ENCODE measurements at places on chromosomes 1 and 21.

DNA sequence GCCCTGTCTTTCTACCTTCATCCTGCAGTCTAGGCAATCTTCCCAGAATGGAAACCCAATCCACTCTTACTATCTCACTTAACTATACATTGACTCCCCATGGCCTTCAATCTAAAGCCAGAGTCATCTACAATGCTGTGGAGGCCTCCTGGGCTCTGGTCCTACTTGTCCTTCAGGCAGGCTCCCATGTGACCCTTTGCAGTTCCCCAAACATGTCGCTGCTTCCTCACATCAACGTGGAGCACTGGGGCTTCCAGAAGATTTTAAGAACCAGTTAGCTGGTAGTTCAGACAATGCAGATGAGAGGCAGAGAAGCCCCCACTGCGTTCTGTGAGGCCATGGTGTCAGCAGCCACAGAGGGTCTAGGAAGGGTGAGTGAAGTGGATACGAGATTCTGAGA, 18.6 kb downstream of the LYPD8 start:
- H3K4me3 ChIP-seq: no peak overlapping the region
- H3K27ac ChIP-seq: no peak overlapping the region
- H3K4me1 ChIP-seq: no peaks in the 10 kb centered on the region

DNA sequence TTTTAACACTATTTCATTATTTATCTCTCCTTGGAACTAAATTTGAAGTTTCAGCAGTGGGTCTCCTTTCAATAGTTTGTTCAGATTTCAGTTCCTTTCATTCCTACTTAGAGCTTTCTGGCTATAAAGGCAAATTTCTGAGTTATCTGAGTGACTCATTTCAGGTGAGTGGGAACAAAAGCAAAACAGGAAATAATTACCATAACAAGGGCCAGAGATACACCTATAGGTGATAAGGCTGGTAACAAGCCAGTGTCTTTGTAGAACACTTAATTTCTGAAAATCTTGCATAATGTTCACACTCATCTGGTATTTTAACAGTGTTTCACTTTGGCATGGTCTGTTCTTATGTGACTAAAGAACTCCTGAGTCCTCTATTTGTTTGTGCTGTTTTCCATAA, 64.5 kb upstream of the PRRC2C start:
- peak overlapping the region; percentile 5 for H3K27ac ChIP-seq
- H3K36me3 ChIP-seq: no peaks in the 10 kb centered on the region
- H3K4me1 ChIP-seq: peaks cover 4% of the 10 kb centered on the region
- H3K27me3 ChIP-seq: no peaks in the 10 kb centered on the region

GRCh38 chr1:203286161-203286984, 18.9 kb upstream of the BTG2 start:
- H3K4me3 ChIP-seq: no peak overlapping the region
- peak overlapping the region; percentile 99 for H3K27ac ChIP-seq
- no peaks in the 10 kb centered on the region for H3K36me3 ChIP-seq
- no peak for DNase-seq
- H3K4me1 ChIP-seq: peaks cover 44% of the 10 kb centered on the region

DNA sequence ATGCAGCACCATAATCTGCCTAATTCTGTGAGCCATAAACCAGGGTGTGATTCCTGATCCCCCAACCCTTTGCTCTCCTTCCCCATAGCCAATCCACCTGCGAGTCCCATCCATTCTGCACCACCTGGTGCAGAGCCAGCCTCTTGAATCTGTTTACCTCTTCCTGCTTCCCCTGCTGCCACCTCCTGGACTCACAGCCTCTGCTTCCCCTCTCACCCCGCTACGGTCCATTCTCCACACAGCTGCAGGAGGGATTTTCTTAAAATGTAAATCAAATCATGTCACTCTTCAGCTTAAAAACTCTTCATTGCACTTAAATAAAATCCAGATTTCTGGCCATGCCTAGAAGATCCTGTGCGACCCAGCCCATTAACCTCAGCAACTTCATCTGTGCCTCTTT, 186.7 kb downstream of the FOXD2 start:
- DNase-seq: no peak
- H3K36me3 ChIP-seq: no peaks in the 10 kb centered on the region
- H3K27me3 ChIP-seq: no peaks in the 10 kb centered on the region

DNA sequence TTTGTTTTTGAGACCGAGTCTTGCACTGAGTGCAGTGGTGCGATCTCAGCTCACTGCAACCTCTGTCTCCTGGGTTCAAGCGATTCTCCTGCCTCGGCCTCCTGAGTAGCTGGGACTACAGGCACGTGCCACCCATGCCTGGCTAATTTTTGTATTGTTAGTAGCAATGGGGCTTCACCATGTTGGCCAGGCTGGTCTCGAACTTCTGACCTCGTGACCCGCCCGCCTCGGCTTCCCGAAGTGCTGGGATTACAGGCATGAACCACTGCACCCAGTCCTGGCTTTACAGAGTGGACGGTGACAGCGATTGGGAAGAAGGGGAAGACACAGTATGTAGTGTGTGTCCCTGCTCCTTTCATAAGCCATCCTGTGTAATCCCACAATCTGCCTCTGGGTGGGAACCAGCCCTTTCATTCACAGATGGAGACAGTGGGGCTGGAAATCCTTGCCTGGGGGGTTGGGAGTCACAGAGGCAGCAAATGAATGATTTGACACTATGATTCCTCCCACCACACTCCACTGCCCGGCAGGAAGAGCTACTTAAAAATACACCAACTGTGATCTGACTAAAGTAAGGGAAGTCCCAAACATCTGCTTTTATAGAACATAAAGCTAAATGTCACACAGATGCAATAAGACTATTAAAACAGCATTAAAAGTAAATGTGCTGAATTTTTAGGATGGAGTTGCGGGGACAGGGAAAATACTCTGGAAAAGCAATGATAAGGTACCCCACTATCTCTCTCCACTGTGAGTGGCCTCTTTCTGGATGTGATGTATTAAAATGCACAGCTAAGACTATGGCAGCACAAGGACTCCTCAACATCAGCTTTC, 4.5 kb downstream of the PARP1 start:
- no peak for DNase-seq
- peaks cover 42% of the 10 kb centered on the region for H3K36me3 ChIP-seq
- no peaks in the 10 kb centered on the region for H3K27me3 ChIP-seq
- peaks cover 10% of the 10 kb centered on the region for H3K4me1 ChIP-seq
- H3K4me3 ChIP-seq: no peak overlapping the region
- H3K27ac ChIP-seq: no peak overlapping the region

- DNase-seq: no peak
- H3K4me1 ChIP-seq: no peaks in the 10 kb centered on the region
- H3K36me3 ChIP-seq: no peaks in the 10 kb centered on the region
- no peak overlapping the region for H3K27ac ChIP-seq
Measured at GRCh38 chr1:117826540-117827078, 102.8 kb downstream of the GDAP2 start.

DNA sequence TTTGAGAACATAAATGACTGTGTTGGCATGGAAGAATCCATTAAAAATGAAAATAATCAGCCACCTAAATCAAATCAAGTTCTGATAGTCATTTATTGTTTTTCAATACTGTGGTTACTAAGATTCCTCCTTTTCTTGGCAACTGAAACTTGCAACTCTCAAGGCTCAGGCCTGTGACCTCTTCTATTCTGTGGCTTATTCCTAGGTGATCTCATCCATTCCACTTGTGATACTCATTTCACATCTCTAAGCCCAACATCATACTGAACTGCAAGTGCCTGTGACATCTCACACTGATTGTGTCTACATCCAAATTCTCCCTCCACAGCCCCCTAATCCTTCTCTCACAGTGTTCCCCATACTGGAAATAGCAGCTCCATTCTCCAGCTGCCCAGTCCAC, 4.8 kb upstream of the ST6GALNAC5 start:
- H3K27me3 ChIP-seq: no peaks in the 10 kb centered on the region
- H3K4me1 ChIP-seq: peaks cover 4% of the 10 kb centered on the region
- no peak overlapping the region for H3K4me3 ChIP-seq
- DNase-seq: no peak
- no peaks in the 10 kb centered on the region for H3K36me3 ChIP-seq
- no peak overlapping the region for H3K27ac ChIP-seq

GRCh38 chr1:95793893-95794292, 559.9 kb downstream of the RWDD3 start:
- DNase-seq: no peak
- no peak overlapping the region for H3K27ac ChIP-seq
- H3K4me3 ChIP-seq: no peak overlapping the region

GRCh38 chr1:172224871-172225270, 195.6 kb upstream of the C1orf105 start:
- H3K27ac ChIP-seq: no peak overlapping the region
- no peak overlapping the region for H3K4me3 ChIP-seq
- H3K4me1 ChIP-seq: no peaks in the 10 kb centered on the region
- no peaks in the 10 kb centered on the region for H3K36me3 ChIP-seq
- H3K27me3 ChIP-seq: no peaks in the 10 kb centered on the region

DNA sequence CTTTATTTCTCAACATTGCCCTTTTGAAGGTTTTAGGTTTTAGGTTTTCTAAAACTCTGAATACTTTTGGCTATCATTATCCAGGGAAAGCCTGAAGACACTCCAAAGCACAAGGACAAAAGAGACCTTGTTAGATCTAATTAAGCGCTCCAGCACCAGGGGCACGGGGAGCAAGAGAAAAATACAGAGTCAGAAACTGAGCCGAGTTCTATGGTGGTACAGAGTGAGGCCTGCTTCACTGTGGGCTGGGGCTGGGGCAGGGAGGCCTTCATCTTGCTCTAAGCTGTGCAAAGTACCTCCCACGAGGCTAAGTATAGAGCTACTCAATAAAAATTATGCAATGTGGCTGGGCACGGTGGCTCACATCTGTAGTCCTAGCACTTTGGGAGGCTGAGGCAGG, 19.7 kb upstream of the RAB4A start:
- no peaks in the 10 kb centered on the region for H3K27me3 ChIP-seq
- H3K4me3 ChIP-seq: no peak overlapping the region
- H3K36me3 ChIP-seq: no peaks in the 10 kb centered on the region
- no peak for DNase-seq
- H3K4me1 ChIP-seq: peaks cover 48% of the 10 kb centered on the region
- H3K27ac ChIP-seq: no peak overlapping the region

DNA sequence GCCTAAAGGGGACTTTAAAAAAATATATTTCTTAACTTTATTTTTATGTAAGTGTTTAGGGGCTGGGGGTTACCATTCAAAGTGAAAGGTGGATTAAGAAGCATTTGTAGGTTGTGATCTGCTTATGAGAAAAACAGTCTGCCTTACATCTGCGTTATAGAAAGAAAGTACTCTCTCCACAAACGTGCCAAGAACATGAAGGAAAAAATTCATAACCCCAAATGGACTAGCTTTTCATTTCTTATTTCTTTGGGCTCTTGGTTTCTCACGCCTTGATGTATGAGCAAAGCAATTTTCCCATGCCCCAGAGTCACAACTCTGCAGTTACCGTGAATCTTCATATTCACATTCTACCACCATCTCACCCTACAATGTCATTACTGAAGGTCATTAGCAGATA, 1165.1 kb upstream of the ADGRL4 start:
- H3K4me1 ChIP-seq: no peaks in the 10 kb centered on the region
- H3K27ac ChIP-seq: no peak overlapping the region
- DNase-seq: no peak
- no peaks in the 10 kb centered on the region for H3K36me3 ChIP-seq

GRCh38 chr1:7409278-7409677, 361.8 kb upstream of the VAMP3 start:
- H3K27me3 ChIP-seq: peaks cover 23% of the 10 kb centered on the region
- H3K4me1 ChIP-seq: no peaks in the 10 kb centered on the region
- H3K27ac ChIP-seq: no peak overlapping the region
- H3K4me3 ChIP-seq: no peak overlapping the region

DNA sequence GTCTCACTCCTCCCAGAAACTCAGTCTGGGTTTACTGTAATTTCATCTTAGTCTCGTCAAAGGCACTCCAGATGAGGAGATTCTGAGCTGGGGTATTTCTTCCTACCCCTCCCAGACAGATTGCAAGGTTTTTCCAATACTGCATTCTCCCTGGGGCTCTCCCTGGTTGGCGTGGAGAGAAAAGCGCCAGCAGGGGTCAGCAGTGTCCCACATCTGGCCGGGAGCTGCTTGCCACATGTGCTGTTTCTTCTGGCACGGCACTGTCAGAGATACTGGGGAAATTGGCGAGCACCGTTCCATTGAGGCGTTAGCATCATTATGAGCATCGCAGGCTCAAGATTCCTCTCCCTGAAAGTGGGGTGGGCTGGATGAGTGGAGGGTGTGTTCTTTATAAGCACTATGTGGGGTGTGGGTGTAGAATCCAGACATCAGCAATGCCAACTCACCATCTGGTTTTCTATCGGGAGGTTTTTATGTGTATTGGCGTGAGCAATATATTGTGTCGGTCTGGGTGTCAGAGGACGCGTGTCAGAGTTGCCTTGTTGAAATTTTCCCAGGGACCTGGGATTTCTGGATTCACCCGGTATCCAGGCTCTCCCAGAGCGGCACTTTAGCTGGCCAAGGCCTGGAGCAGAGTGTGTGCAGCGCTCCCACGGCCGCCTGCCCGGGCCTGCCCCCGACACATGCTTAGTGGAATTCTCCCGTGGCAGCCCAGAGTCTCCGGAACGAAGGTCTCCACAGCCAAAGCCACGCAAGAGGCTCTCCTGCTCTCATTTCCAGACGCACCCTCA, 8.0 kb upstream of the NAV1 start:
- H3K4me3 ChIP-seq: no peak overlapping the region
- DNase-seq: no peak

GRCh38 chr1:167991546-167991945, 54.7 kb upstream of the MPC2 start:
- H3K36me3 ChIP-seq: peaks cover 30% of the 10 kb centered on the region
- H3K4me1 ChIP-seq: no peaks in the 10 kb centered on the region
- no peak for DNase-seq
- H3K27ac ChIP-seq: no peak overlapping the region
- no peaks in the 10 kb centered on the region for H3K27me3 ChIP-seq

GRCh38 chr1:234868296-234869147, 258.5 kb upstream of the IRF2BP2 start:
- H3K27ac ChIP-seq: no peak overlapping the region
- no peak overlapping the region for H3K4me3 ChIP-seq
- no peaks in the 10 kb centered on the region for H3K36me3 ChIP-seq
- H3K4me1 ChIP-seq: no peaks in the 10 kb centered on the region
- no peak for DNase-seq

- H3K27ac ChIP-seq: no peak overlapping the region
- H3K4me1 ChIP-seq: peaks cover 11% of the 10 kb centered on the region
- DNase-seq: no peak
- H3K4me3 ChIP-seq: no peak overlapping the region
- no peaks in the 10 kb centered on the region for H3K36me3 ChIP-seq
Measured at GRCh38 chr1:229094476-229095311, 176.2 kb upstream of the RAB4A start.

GRCh38 chr21:43808832-43809251, 19.5 kb downstream of the RRP1 start:
- no peak for DNase-seq
- H3K27me3 ChIP-seq: peaks cover 8% of the 10 kb centered on the region
- H3K36me3 ChIP-seq: peaks cover 3% of the 10 kb centered on the region
- no peak overlapping the region for H3K4me3 ChIP-seq
- H3K4me1 ChIP-seq: peaks cover 10% of the 10 kb centered on the region
- H3K27ac ChIP-seq: no peak overlapping the region

DNA sequence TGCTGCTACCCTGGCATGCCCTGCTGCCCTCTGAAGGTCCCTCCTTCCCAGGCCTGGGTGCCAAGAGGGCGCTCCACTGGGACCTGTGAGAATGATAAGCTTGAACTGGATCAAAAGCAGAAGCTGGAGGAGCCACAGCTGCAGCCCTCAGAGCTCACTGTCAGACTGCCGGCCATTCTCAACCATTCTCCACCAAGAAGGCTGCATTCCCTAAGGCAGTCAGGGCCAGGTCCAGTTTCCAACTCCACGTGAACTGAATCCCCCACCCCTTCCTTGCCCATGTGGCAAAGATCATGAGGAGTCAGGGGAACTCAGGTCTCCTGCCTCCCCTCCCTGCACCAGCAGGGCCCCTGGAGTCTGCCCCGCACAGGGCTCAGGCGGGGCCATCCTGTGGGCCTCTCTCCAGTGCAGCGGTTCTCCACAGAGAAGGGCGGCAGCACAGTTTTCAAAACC, 19.5 kb downstream of the SLC1A7 start:
- no peaks in the 10 kb centered on the region for H3K27me3 ChIP-seq
- H3K36me3 ChIP-seq: no peaks in the 10 kb centered on the region
- H3K4me3 ChIP-seq: no peak overlapping the region
- DNase-seq: no peak
- no peak overlapping the region for H3K27ac ChIP-seq

All from T-cell (primary cell).